ENCODE measurements at places on chromosomes 2 and 18.

DNA sequence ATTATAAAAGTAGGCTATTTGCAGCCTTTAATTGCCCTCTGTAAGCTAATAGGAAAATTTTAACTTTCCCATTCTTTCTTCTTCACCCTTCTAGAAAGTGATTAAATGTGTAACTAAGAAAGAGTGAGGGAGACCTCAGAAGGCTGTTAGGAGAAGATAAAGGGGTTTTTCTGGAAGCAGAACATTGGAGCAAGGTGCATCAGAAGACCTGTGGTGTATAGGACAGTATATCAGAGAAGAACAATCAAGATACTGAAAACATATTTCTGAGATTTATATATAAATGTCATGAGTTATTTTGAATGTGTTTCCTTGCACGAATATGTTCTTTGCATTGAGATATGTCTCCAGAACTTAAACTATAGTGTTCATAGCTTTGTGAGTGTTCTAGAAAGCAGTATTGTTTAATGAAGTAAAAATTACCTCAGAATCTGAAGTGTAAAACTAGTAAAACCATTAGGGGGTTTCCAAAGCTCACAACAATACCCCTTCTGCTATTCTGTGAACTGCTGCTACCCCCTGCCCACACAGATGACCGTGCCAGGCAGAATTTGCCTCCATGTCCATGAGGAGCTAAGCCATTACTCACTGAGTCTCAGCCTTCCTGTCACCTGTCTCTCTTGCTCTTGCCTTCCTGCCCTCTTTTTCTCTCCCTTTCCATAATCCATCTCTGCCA, 537.9 kb downstream of the EPHA4 start:
- no peak overlapping the region for H3K4me3 ChIP-seq
- H3K36me3 ChIP-seq: no peaks in the 10 kb centered on the region
- DNase-seq: no peak
- H3K4me1 ChIP-seq: no peaks in the 10 kb centered on the region
- no peak overlapping the region for H3K27ac ChIP-seq
- H3K27me3 ChIP-seq: no peaks in the 10 kb centered on the region

GRCh38 chr18:24187049-24187448, 48.2 kb downstream of the CABYR start:
- peaks cover 49% of the 10 kb centered on the region for H3K4me1 ChIP-seq
- no peak for DNase-seq
- H3K4me3 ChIP-seq: no peak overlapping the region
- no peaks in the 10 kb centered on the region for H3K27me3 ChIP-seq
- no peak overlapping the region for H3K27ac ChIP-seq

- DNase-seq: no peak
- peak overlapping the region; percentile 75 for H3K27ac ChIP-seq
- peaks cover 84% of the 10 kb centered on the region for H3K4me1 ChIP-seq
- H3K4me3 ChIP-seq: no peak overlapping the region
- no peaks in the 10 kb centered on the region for H3K27me3 ChIP-seq
These were observed 10.1 kb downstream of the CTIF start for GRCh38 chr18:48548921-48549320.

- H3K27ac ChIP-seq: no peak overlapping the region
- H3K4me1 ChIP-seq: no peaks in the 10 kb centered on the region
- H3K27me3 ChIP-seq: no peaks in the 10 kb centered on the region
- DNase-seq: no peak
These were observed 11.8 kb upstream of the ZFP36L2 start for GRCh38 chr2:43238176-43238575.

DNA sequence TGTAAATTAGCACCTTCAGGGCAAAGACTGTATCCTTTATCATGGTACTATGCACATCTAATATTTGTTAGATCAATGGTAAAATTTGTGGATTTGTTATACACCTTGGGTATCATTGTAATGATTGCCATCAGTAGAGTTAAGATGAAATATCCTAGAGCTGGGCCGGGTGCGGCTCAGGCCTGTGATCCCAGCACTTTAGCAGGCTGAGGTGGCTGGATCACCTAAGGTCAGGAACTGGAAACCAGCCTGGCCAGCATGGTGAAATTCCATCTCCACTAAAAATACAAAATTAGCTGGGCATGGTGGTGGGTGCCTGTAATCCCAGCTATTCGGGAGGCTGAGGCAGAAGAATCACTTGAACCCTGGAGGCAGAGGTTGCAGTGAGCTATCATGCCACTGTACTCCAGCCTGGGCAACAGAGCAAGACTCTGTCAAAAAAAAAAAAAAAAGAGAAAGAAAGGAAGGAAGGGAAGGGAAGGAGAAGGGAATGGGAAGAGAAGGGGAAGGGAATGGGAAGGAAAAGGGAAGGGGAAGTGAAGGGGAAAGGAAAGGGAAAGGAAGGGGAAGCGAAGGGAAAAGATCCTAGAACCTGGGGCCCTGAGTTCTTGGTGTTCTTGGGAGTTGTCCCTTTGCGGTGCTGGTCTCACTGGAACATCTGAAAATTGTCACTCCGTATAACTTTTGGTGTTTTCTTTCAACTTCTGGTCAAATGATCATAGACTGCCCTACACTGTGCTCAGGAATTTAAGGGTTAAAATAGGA, 71.1 kb upstream of the NEUROD1 start:
- H3K27ac ChIP-seq: no peak overlapping the region
- no peaks in the 10 kb centered on the region for H3K36me3 ChIP-seq
- peaks cover 13% of the 10 kb centered on the region for H3K27me3 ChIP-seq
- H3K4me1 ChIP-seq: no peaks in the 10 kb centered on the region
- no peak for DNase-seq

DNA sequence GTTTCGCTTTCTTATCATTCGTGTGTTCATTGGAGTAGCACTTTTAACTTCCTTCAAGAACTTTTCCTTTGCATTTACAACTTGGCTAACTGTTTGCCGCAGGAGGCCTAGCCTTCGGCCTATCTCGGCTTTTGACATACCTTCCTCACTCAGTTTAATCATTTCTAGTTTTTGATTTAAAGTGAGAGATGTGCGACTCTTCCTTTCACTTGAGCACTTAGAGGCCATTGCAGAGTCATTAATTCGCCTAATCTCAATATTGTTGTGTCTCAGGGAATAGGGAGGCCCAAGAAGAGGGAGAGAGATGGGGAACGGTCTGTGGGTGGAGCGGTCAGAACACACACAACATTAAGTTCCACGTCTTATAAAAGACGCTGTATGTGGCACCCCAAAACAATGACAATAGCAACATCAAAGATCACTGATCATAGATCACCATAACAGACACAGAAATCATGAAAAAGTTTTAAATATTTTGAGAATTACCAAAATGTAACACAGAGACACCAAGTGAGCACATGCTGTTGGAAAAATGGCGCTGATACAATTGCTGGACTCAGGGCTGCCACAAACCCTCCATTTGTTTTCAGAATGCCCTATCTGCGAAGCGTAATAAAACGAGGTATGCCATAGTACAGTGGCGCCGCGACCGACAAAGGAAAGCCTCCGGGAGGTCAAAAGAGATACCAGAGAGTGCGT, 553 bp downstream of the TIGD1 start:
- H3K27ac ChIP-seq: peak overlapping the region; percentile 95
- peak overlapping the region; percentile 81 for H3K4me3 ChIP-seq
- peaks cover 17% of the 10 kb centered on the region for H3K36me3 ChIP-seq
- peaks cover 64% of the 10 kb centered on the region for H3K4me1 ChIP-seq
- DNase-seq: no peak

- no peak overlapping the region for H3K4me3 ChIP-seq
- peaks cover 71% of the 10 kb centered on the region for H3K27me3 ChIP-seq
- DNase-seq: no peak
- no peak overlapping the region for H3K27ac ChIP-seq
- no peaks in the 10 kb centered on the region for H3K36me3 ChIP-seq
These were observed 211.4 kb upstream of the SALL3 start for GRCh38 chr18:78768221-78768620.

DNA sequence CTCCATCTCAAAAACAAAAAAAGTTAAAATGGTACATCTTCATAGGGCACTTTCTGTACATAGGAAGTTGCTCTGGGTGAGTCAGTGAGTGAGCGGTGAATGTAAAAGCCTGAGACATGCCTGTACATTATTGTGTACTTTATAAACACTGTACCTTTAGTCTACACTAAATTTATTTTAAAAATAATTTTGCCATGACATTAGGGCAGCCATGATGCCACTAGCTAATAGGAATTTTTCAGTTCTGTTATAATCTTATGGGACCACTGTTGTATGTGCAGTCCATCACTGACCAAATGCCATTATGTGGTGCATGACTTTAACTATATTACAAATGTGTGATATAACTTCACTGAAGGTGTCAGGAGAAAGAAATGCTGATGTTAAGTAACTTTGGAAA, 11.0 kb upstream of the TXNDC2 start:
- no peak overlapping the region for H3K4me3 ChIP-seq
- H3K27ac ChIP-seq: no peak overlapping the region
- H3K36me3 ChIP-seq: no peaks in the 10 kb centered on the region
- no peak for DNase-seq
- H3K27me3 ChIP-seq: no peaks in the 10 kb centered on the region

DNA sequence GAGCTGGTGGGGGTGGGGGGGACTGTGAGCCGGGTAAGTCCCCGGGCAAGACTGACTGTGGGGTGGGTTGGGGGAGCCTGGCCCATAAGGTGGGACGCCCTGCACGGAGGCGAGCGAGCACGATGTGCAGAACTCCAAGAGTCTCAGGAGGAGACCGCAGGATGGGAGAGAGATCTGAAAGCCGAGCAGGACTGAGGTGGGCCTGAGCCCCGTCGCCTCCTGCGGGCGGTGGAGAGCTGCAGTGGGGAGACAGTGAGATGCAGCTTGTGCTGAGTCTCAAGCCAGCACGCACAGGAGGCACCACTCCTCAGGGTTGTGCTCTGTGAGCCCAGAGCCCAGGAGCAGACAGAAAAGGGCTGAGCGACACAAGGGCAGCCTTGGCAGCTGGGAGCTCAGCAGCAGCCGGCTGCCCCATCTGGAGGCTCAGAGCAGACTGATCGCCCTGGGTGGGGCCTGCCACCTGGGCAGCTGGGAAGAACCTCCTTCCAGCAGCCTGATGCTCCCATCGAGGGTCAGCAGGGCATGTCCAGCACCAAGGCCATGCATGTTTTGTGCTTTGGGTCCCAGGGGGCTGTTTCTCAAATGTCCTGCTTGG, 15.9 kb downstream of the ARHGEF4 start:
- H3K36me3 ChIP-seq: no peaks in the 10 kb centered on the region
- no peak for DNase-seq
- H3K4me3 ChIP-seq: no peak overlapping the region
- no peak overlapping the region for H3K27ac ChIP-seq
- peaks cover 4% of the 10 kb centered on the region for H3K27me3 ChIP-seq

GRCh38 chr2:222545823-222546795, 109.8 kb downstream of the FARSB start:
- no peak overlapping the region for H3K4me3 ChIP-seq
- H3K27ac ChIP-seq: no peak overlapping the region
- H3K36me3 ChIP-seq: no peaks in the 10 kb centered on the region
- H3K27me3 ChIP-seq: no peaks in the 10 kb centered on the region
- H3K4me1 ChIP-seq: peaks cover 8% of the 10 kb centered on the region

DNA sequence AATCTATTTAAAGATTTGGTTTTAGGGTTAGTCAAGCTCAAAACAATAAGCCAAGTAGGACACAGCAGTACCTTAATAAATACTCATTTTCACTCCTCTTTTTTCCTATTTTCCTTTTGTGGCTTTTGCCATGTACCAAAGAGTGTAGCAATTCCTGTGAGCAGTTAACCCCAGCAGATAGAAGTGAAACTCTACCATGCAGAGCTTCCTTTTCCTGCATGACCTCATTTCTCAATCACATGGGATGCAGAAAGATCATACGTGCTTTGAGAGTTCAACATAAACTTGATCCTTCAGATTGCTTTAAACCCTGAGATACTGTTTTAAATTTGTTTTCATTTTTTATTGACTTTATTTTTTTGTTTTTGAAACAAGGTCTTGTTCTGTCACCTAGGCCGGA, 99.1 kb upstream of the ARHGAP15 start:
- no peak overlapping the region for H3K4me3 ChIP-seq
- peaks cover 35% of the 10 kb centered on the region for H3K27me3 ChIP-seq
- H3K4me1 ChIP-seq: peaks cover 7% of the 10 kb centered on the region
- no peaks in the 10 kb centered on the region for H3K36me3 ChIP-seq
- H3K27ac ChIP-seq: no peak overlapping the region

GRCh38 chr2:158845444-158845843, 50.3 kb downstream of the DAPL1 start:
- no peaks in the 10 kb centered on the region for H3K27me3 ChIP-seq
- no peaks in the 10 kb centered on the region for H3K36me3 ChIP-seq
- H3K27ac ChIP-seq: no peak overlapping the region
- H3K4me3 ChIP-seq: no peak overlapping the region
- no peak for DNase-seq

DNA sequence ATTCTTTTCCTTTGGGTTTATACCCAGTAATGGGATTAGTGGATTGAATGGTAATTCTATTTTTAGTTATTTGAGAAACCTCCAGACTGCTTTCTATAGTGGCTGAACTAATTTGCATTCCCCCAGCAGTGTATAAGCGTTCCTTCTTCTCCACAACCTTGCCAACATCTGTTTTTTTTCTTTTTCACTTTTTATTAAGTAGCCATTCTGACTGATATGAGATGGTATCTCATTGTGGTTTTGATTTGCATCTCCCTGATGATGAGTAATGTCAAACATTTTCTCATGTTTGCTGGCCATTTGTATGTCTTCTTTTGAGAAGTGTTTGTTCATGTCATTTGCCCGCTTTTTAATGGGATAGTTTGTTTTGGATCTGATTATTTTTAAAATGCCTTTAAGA, 64.1 kb upstream of the MEIS1 start:
- no peak overlapping the region for H3K4me3 ChIP-seq
- DNase-seq: no peak
- H3K4me1 ChIP-seq: no peaks in the 10 kb centered on the region
- no peaks in the 10 kb centered on the region for H3K36me3 ChIP-seq
- peaks cover 40% of the 10 kb centered on the region for H3K27me3 ChIP-seq

DNA sequence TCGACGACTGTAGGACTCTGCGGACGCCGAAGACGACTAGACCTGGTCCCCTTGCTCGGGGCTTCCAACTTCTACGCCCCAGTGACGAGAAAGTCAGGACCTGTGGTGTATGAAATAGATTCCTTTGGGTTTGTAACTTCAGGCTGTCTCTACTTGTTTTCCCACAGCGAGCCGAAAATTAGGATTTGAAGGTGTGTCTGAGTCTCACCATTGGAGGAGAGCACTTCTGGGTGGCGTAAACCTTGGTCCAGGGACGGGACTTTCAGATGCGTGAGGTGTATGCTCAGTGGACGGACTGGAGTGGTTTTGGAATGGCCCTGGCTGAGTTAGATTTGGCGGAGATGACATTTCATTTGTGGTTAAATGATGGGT, 1.3 kb downstream of the BIRC6 start:
- peaks cover 48% of the 10 kb centered on the region for H3K4me1 ChIP-seq
- peak overlapping the region; percentile 85 for H3K4me3 ChIP-seq
- no peaks in the 10 kb centered on the region for H3K36me3 ChIP-seq
- H3K27ac ChIP-seq: peak overlapping the region; percentile 95

Data from left ventricle myocardium inferior (tissue), 1 donor.